T47D (cell line): ENCODE measurements at places on chromosomes 3 and 15.
A peak's percentile ranks its signal among the peaks of the same experiment; 100 is the strongest.

DNA sequence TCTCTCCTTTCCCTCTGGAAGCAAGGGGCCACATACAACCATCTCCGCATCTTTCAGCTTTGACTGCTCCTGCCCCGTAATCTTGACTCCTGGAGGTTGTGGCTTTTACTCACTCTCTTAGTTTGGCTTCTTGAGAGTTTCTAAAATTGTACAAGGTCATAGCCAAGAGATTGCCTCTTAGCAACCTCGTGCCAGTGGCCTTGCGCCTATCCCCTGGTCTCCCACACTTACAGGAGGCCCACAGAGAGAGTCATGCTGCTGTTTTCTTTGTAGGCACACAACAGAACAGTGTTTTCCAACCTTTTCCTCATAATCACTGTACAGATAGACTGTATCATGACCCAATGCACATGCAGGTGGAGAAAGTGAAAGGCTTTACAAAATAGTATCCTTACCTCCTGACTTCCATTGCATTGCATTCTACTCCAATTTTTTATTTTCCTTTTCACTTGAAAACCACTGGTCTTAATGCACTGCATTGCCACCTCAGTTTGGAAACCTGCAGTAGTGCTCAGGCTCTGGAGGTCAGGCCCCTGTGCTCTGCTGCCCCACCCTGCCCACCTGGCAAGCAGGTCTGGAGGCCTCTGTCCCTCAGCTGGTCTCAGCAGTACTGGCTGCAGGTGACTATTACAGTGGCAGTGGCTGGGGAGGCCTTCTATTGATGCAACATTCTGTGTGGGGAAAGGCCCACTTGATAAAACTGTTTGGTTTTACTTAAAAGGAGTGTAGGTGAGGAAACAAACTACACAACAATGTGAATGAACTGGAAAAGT lies 156.2 kb downstream of the DNAJB8 start:
- DNase-seq, result no peak

- peak; percentile 16 for DNase-seq
Observed at GRCh38 chr3:50652709-50653108, 22.0 kb upstream of the DOCK3 start.

- DNase-seq, result no peak
Observed at GRCh38 chr3:167864552-167864874, 129.0 kb downstream of the SERPINI1 start.

DNA sequence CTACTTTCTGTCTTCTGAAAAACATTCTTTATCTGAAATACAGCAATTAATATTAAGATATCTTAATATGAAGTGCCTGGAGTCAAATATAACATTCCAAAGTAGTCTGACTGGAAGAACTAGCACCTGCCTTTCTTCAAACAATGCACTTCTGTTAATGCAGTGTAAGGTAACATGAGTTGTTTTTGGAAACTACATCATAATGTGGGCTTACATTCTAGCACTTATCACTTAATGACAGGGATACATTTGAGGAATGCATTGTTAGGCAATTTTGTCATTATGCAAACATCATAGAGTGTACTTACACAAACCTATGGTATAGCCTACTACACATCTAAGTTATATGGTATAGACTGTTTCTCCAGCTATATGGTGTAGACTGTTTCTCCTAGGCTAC lies 49.2 kb downstream of the SLC15A2 start:
- no peak for DNase-seq
